ENCODE measurements at places on chromosomes 12 and 14.

DNA sequence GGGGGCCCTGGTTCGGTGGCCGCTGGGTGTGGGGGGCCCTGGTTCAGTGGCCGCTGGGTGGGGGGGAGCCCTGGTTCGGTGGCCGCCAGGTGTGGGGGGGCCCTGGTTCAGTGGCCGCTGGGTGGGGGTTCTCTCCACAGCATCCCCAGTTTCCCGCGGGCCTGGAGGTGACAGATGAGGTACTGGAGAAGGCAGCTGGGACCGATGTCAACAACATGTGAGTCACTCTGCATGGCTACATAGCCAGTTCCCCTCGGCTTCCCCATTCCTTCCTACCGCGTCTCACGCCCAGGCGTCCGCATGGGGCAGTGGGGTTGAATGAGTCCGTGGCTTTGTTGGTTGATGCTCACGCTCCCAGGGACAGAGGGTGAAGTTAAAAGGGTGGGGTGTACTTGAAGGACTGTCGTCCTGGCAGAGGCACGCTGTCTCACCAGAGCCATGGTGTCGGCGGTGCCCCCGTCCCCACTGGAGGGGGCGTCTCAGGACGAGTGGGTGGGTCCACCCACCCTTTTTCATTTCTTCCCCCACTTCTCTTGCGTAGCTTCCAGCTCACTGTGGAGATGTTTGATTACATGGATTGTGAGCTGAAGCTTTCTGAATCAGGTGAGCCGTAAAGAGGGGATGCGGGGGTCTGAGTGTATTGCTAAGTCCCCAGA, 15.6 kb downstream of the HIP1R start:
- DNase-seq: peak; percentile 73

DNA sequence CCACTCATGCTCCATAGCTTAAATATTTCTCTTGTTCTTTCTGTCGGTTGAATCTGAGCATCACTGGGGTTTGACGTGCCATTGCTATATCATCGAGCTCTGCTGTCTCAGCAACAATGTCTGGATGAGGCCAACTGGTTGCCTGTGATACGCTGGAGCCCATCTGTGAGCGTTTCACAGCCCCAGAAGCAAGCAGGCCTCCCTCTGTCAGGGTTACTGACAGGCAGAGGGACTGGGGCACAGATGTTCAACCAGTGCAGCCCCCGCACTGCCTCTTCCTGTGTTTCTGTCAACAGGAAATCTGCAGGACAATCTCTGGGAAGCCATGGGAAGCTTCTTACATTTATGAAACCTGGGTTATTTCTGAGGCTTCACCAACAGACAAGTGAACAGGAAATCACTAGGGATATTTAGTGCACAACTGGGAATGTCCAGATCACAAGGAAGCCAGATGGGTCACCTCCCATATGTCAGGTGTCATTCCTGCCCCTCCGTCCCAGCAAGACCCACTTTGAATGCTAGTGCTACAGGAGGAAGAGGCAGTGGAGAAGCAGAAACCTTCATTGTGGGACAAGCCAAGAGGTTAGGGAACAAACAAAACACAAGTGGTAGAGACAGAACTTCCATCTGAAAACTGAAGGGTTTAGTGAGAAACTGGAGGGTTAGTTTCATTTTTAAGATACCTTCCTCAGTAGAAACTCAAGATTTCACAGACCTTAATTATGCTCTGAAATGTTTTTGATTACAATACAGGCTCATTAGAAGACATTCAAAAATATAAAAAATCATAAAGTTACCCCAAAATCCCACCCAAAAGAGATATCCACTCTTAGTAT, 24.1 kb downstream of the DMAC2L start:
- peak; percentile 47 for DNase-seq

- no peak for DNase-seq
These were observed 68.5 kb upstream of the HOXC13 start for GRCh38 chr12:53870117-53870516.

- DNase-seq: peak; percentile 22
These were observed 9.7 kb upstream of the PLBD1 start for GRCh38 chr12:14577344-14577743.

DNA sequence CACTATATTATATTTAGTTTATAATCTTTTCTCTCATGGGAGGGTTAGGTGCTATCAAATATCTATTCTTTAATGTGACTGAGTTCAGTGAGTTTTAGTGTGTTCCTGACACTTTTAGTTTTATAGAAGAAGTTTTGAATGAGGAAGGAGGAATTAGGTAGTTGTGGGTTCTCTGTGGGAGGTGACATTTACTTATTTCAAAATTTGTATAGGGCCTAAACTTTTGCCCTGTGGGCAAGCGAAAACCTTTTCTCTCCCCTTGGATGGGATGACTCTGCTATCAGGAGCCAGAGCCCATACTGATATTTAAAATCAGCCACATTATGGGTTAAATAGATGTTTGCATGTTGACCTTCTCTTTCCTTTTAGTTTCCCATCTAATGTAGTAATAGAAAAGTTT, 43.6 kb downstream of the SPATS2 start:
- no peak for DNase-seq

DNA sequence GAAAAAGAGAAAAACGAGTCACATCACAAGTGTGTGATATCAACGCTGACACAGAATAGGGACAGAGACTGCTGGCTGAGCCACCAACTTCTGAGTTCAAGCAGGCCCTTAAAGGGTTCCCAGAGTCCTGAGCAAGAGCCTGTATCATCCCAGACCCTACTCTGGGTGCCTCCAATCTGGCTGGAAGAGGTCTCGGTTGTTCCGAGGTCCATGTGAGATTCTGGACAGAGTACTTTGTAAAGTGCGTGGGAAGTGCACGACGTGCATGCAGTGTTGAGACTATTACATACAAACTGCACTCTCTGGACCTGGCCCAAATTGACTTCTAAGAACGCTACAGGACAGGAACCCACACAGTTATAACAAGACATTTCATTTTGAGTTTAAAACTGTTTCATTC, 40.6 kb downstream of the MOK start:
- peak; percentile 75 for DNase-seq

- no peak for DNase-seq
These were observed 130.0 kb downstream of the TSPAN9 start for GRCh38 chr12:3207175-3207574.

GRCh38 chr12:69330475-69331473, 17.4 kb upstream of the LYZ start:
- no peak for DNase-seq

- no peak for DNase-seq
These were observed 391.3 kb downstream of the FLRT2 start for GRCh38 chr14:85921241-85921640.

DNA sequence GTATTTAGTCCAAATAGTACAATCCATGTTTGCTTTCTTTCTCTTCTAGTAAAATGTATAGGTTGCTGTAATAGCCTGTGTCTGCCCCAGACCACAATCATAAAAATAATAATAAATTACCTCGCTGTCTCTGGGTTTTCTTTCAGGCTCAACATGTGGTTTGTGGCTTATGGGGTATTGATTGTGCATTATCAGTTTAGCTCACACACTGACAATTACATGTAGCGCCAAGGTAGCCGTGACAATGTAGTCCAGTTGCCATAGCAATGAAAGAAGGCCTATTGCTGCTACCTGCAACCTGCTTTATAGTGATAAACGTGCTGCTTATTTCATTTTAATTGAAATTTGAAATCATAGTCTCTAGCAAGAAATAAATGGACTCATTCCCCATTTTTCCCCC, 1009.8 kb downstream of the NRXN3 start:
- DNase-seq: no peak

GRCh38 chr14:76729258-76729657, 32.0 kb upstream of the VASH1 start:
- no peak for DNase-seq

DNA sequence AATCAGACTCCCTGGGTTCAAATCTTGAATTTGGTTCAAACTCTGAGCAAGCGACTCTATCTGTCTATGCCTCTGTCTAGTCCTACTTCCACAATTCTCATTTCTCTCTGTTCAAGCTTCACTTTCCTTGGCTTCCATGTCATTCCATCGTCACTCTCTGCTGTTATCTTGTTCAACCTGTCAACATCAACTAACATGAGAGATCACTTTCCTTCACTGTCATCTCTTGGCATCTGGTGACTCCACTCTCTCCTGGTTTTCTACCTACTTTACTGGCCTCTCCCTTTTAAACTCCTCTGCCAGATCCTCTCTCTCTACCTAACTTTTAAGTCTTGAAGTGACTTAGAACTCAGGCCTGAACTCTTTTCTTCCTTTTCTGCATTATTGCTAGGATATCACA, 240.2 kb downstream of the BCAT1 start:
- no peak for DNase-seq

GRCh38 chr14:35632271-35632670, 98.3 kb downstream of the INSM2 start:
- no peak for DNase-seq

DNA sequence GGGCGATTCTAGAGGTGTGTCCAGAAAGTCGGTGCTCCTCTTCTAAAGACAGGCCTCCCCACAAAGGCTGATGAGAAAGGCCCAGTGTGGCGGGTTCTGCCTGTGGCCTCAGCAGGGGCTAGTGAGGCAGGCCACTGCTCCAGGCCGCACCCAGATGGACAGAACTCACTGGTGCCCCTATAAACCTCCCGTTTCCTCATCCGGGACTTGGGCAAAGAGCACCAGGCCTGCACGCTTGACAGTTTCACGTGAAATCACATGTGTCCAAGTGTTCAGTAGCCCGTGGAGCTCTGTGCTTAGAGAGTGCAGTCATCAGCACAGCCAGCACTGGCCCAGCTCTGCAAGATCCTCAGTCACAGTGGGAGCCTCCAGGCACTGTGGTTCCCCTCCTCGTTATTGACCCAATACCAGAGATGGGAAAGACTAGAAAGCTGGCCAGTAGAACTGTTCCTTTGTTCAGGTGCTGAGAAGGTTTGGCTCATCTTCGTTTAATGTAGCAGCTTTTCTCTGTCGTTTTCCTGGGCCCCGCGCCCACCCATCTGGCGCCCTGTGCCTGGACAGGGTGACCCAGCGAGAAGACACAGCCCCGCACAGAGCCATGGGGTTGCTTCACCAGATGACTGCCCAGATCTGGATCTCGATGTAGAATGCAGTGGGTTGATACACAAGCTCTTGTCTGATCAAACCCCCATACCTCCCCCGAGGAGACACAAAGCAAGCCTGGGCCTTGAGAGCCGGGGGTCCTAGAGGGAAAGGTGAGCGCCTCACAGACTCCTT, 26.3 kb downstream of the IL31 start:
- no peak for DNase-seq

DNA sequence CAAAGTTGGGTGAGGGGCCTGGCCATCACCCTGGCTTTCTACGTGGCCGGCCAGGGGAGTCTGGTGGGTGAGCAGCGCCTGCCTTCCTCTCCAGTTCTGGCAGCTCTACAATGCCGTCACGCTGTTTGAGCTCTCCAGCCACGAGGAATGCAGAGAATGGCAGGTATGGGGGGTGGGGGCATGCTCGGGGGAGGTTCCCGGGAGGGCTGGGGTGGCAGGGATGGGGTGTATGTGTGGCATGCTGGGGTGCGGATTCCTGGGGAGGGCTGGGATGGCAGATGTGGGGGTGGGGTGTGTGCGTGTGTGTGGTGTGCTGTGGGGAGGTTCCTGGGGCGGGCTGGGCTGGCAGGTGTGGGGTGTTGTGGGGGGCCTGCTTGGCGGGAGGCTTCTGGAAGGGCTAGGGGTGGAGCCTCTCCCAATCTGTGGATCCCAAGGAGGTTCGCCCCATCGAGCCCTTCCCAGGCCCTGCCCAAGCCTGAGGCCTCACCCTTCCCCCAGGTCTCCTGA, 18.5 kb downstream of the RHOF start:
- no peak for DNase-seq

DNA sequence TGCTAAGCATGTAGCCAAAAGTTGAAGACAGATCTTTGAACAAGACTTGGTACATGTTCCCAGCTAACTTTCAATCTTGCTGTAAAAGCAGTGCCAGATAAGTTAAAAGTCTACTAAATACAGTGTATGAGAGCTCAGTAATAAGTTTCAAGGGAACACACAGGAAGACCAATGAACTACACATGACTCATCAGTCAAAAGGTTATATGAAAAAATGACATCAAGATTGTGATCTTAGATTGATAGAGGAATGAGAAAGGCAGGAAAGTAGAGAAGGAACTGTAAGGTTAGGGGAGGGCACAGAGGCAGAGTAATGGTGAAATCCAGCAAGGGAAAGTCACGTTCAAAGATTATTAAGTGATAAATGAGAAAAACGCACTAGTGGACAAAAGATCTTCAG, 249.9 kb upstream of the FLRT2 start:
- DNase-seq: peak; percentile 16

DNA sequence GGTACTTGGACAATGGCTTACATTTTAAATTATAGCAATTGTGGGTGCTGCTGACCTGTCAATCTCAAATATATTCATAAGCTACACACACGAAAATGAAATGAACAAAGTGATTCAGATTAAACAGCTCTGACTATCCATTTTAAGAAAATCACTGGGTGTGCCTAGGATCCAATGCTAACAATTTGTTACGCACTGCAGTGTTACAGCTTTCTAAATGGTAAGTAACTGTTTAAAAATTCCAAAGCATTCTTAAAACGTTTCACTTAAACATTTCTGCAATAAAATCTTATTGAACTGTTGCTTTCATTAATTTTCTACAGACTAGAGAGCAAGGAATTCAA, 18.9 kb downstream of the LMO3 start:
- DNase-seq: no peak

DNA sequence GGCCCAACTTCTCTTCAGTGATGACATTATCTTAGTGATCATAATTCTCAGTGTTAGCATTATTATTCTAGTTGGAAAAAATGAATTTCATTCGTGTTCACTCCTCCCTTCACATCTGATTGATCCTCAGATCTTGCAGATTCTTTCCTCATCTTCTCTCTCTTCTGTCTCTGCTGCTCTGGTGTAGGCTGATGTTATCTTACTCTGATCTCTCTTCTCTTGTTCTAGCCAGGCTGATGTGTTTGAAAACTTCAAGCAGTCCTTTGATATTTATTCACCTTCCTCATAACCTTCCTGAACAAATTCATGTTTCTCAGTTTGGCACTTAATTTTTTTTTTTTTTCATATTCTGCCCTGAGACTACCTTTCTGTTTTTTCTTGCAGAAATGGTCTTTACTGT, 5.6 kb upstream of the TBK1 start:
- DNase-seq: no peak

DNA sequence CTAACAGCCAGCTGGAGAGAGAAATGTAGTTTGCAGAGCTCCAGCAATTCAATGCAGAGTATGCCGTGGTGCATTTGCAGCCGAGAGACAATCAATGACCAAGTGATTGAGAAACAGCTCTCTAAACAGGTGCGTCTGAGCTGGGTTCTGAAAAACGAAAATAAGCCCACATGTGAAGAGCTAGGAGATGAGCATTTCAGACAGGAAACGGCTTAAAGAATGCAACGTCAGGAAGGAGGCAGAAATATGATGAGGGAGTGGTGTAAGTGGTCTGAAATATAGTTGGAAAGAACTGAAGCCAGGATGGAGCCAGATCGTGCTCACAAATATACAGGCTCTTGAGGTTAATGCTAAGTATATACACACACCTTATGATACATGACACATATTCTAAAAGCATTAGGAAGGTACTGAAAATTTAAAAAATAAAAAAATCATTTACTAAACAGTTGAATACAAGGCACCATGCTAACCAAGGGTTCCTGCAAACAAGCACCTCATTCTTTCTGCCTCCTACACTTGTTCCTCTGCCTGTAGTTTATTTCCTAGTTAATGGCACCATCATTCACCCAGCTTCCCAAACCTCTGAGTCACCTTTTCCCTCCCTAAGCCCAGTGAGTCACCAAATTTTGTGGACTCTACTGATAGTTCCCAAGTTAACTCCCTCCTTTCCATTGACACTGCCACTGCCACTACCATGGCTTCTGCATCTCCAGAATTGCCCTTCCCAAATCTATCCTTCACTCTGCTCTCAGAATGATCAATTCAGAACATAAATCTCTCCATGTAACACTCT, 2.3 kb upstream of the GARIN2 start:
- DNase-seq: peak; percentile 83

GRCh38 chr12:3871356-3871755, 1.8 kb downstream of the PARP11 start:
- no peak for DNase-seq

All from fibroblast of mammary gland (primary cell).